ENCODE measurements at places on chromosomes 3 and 15. TPM values are rescaled to one million over a fixed set of nuclear protein-coding genes. Genes with fewer than 3 reads are reported as not detected.

DNA sequence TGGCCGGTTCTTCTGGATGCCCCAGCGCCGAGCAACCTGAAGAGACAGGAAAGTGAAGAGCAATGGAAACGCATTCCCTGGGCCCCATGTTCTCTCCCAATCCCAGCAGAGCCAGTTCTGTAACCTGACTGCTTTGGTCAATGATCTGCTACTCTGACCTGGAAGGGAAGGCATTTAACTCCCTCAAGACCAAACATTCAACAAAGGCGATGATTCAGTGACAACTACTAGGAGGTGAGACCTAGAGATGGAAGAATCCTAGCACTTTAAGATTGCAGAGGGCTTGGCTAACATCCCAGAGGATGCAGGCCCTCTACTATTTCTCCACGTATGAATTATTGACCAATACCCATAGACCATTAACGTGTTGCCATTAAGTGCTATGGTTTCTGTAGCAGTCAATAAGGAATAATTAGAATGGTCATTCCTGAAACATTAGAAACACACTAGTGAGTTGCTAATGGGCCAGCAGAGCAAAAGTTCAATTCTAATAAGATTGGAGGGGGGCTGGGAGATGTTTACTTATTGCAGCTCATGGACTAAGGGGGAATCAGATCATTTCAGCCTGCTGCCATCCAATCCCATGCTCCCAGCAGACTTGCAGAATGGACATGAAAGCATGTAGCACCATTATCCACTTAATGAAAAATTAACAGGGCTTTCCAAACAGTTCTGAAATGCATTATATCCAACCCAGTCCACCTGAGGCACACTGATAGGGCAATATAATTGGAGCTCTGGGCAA, 56.6 kb downstream of the ETV5 start:
- DNase-seq = no peak

GRCh38 chr3:127680146-127680661, 7.5 kb downstream of the ABTB1 start:
- DNase-seq = no peak

- no peak for DNase-seq
Measured at GRCh38 chr15:81923561-81924350, 122.1 kb downstream of the MEX3B start.

GRCh38 chr3:64759811-64760210, 72.0 kb upstream of the ADAMTS9 start:
- DNase-seq = no peak

- no peak for DNase-seq
Measured at GRCh38 chr3:172402090-172402489, 46.2 kb downstream of the GHSR start.

DNA sequence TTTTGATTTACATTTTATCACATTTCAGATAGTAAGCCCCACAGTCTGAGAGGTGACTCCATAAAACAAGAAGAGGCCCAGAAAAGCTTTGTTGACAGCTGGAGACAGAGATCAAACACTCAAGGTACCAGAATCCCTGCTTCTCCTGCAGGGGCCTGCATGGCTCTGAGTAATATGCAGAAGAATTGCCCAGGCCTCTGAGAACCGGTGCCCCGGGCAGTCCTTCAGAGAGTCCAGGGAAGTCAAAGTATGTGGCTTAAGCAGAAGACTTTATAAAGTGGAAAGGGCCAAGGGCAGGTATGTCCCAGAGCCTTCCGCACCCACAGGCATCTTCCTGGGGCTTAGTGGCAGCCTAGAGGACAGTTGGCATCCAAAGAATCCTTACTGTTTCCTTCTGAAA, 12.8 kb downstream of the ATRIP start:
- no peak for DNase-seq

DNA sequence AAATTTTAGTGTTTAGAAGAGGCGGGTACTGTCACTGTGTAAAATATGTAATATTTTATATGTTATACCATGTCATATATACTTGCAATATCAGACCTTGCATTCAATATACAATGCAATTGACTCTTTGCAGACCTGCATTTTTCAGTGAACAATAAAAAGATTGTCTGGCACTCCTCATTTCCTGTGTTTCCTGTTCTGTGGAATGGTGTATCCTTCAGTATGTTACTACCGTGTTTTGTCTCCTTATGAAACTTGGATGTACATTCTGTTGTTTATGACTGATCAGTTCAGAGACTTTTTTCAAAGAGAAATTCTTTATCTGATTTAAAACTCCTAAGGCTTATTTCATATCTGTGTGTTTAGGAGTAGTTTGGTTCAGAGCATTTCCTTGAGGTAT, 31.5 kb downstream of the APH1B start:
- DNase-seq = no peak

DNA sequence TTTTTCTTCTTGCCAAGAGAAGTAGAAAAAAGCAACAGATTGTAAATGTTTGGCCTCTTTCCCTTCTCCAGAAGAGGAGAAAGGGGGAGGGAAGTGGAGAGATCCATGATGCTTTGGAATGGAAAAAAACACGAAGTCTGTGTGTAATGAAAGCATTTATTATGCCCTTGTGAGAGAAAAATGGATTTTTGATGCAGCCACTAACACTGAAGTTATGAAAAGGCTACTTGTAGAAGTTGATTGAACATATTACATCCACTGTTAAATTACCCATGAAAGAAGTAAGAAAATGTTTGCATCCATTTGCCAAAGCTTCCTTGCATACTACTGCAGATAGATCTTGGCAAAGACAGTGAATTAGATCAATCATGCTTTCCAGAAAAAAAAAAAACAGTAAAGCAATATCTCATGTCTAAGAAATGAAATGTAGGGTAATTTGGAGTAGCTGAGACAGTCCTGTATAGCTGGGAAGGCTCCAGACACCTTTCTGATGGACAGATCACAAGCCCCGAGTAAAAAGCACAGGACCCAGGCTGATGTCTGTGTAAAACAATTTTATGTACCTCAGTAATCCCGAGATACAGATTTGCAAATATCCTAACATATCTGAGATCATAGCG, 295.5 kb downstream of the PLOD2 start:
- DNase-seq = no peak

GRCh38 chr3:76684946-76685345, 355.0 kb upstream of the ROBO2 start:
- no peak for DNase-seq

DNA sequence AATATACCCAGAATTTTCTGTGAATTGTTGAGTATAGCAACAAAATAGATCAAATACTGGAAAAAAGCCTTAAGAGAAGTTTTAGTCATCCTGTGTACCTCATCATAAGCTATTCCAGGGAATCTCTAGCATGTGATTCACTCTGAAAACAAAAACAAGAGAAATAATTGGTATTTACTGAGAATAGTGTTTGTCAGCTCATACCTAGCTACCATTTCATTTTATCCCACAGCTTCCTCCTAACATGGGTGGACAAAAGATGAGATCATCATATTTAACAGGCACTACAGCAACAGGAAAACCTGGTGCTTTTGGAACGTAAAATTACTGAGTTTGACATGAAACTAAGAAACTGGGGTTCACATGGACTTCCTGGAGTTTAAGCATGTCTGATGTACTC, 753.5 kb upstream of the NECTIN3 start:
- DNase-seq = no peak

The NSMCE3 gene
- 9.5 TPM for total RNA-seq

The ITIH4 gene
- total RNA-seq = 4.5 TPM

Measured in thymus (tissue), 14 donors.